Type B pancreatic cell (in vitro differentiated cells): ENCODE measurements at places on chromosomes 1 and 21.

GRCh38 chr1:210796421-210796820 is 337.5 kb downstream of the KCNH1 start:
- no peak for DNase-seq
- no peaks in the 10 kb centered on the region for H3K4me1 ChIP-seq
- H3K27ac ChIP-seq: no peak overlapping the region
- H3K4me3 ChIP-seq: no peak overlapping the region

GRCh38 chr1:110053552-110054428 is 16.7 kb downstream of the ALX3 start:
- no peak for DNase-seq
- H3K36me3 ChIP-seq: peaks cover 31% of the 10 kb centered on the region
- no peak overlapping the region for H3K4me3 ChIP-seq
- H3K27ac ChIP-seq: no peak overlapping the region

GRCh38 chr1:79353224-79353623 is 346.7 kb upstream of the ADGRL4 start:
- H3K27ac ChIP-seq: no peak overlapping the region
- H3K4me3 ChIP-seq: no peak overlapping the region
- peaks cover 5% of the 10 kb centered on the region for H3K4me1 ChIP-seq
- DNase-seq: no peak
- peaks cover 7% of the 10 kb centered on the region for H3K27me3 ChIP-seq
- H3K36me3 ChIP-seq: no peaks in the 10 kb centered on the region

GRCh38 chr1:241542199-241542907 is 10.2 kb downstream of the KMO start:
- no peaks in the 10 kb centered on the region for H3K27me3 ChIP-seq
- H3K27ac ChIP-seq: peak overlapping the region; percentile 50
- DNase-seq: no peak
- no peaks in the 10 kb centered on the region for H3K36me3 ChIP-seq

DNA sequence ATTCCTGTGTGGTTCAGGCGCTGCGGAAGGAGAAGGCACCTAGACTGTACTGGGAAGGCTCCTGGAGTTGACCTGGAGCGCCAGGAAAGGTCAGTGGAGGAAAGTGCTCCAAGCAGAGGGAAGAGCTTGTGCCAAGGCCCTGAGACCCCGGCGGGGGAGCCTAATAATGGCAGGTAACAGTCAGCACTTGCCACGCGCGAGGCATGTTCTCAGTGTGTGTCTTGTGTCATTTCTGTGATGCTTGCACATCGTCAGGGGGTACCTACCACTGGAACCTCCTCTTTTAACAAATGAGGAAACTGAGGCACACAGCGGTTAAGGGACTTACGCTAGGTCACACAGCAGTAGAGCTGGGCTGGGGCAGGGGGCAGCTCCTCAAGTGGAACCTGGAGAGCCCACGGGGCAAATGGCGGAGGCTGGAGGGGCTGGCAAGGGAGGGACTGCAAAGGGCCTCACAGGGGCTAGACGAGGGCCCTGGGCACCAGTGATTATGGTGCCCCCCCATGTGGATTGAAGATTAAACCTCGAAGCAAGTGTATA is 976 bp upstream of the BMP8B start:
- no peaks in the 10 kb centered on the region for H3K36me3 ChIP-seq
- H3K4me3 ChIP-seq: peak overlapping the region; percentile 84
- no peak for DNase-seq
- no peak overlapping the region for H3K27ac ChIP-seq
- H3K27me3 ChIP-seq: peaks cover 67% of the 10 kb centered on the region
- H3K4me1 ChIP-seq: no peaks in the 10 kb centered on the region

- no peak for DNase-seq
- peaks cover 56% of the 10 kb centered on the region for H3K4me1 ChIP-seq
- no peak overlapping the region for H3K4me3 ChIP-seq
- peak overlapping the region; percentile 91 for H3K27ac ChIP-seq
Measured at GRCh38 chr1:54272134-54272533, 72.2 kb downstream of the MRPL37 start.

- DNase-seq: no peak
- H3K4me1 ChIP-seq: peaks cover 41% of the 10 kb centered on the region
- H3K4me3 ChIP-seq: peak overlapping the region; percentile 98
- H3K27ac ChIP-seq: peak overlapping the region; percentile 94
- peaks cover 38% of the 10 kb centered on the region for H3K27me3 ChIP-seq
- peaks cover 7% of the 10 kb centered on the region for H3K36me3 ChIP-seq
Measured at GRCh38 chr1:31413405-31414001, 490 bp downstream of the SERINC2 start.

DNA sequence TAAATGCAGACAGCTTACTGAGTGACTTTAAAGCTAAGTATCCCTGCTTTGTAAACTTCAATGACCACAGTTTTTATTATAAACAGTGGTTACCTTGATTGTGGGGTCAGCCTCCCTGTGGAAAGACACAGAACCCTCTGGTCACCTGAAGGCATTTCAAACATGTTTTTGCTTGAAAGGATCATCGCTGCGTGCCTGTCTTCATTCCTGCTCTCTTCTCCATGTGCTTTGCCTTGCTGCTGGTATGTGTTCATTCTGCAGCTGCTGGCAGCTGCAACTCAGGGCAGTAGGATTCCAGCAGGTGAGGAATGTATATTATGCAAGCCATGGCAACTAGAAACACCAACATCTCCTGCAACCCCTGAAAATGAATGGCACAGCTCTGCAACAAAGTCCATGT is 81.0 kb upstream of the VAV3 start:
- H3K27me3 ChIP-seq: peaks cover 10% of the 10 kb centered on the region
- H3K4me3 ChIP-seq: peak overlapping the region; percentile 0
- H3K27ac ChIP-seq: peak overlapping the region; percentile 1
- DNase-seq: no peak
- peaks cover 22% of the 10 kb centered on the region for H3K4me1 ChIP-seq
- H3K36me3 ChIP-seq: no peaks in the 10 kb centered on the region

- H3K27me3 ChIP-seq: no peaks in the 10 kb centered on the region
- H3K4me1 ChIP-seq: peaks cover 50% of the 10 kb centered on the region
- H3K27ac ChIP-seq: no peak overlapping the region
- no peaks in the 10 kb centered on the region for H3K36me3 ChIP-seq
- no peak overlapping the region for H3K4me3 ChIP-seq
Measured at GRCh38 chr1:94067196-94067595, 53.8 kb downstream of the ABCA4 start.

GRCh38 chr1:184770181-184770979 is 15.7 kb upstream of the EDEM3 start:
- DNase-seq: no peak
- peaks cover 6% of the 10 kb centered on the region for H3K27me3 ChIP-seq
- H3K36me3 ChIP-seq: no peaks in the 10 kb centered on the region
- H3K27ac ChIP-seq: no peak overlapping the region

DNA sequence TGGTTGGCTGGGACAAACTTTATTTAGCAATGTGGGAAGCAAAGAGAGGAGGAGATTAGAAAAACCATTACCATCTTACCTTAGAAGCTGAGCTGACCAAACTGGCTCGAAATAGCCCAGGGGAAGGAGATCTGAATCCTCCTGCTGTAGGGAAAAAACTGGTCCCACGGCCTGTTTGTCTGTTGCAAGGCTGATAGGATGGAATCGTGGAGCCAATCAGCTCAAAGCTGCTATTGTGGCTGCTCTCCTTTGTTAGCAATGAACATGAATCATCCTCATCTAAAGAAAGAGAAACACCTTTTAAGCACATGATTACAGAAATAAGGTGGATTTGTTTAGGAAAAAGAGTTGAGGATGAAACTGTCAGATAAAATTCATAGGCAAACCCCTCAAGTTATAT is 21.5 kb downstream of the CLSPN start:
- no peak overlapping the region for H3K4me3 ChIP-seq
- no peaks in the 10 kb centered on the region for H3K27me3 ChIP-seq
- H3K36me3 ChIP-seq: peaks cover 22% of the 10 kb centered on the region
- peak overlapping the region; percentile 9 for H3K27ac ChIP-seq
- no peaks in the 10 kb centered on the region for H3K4me1 ChIP-seq

DNA sequence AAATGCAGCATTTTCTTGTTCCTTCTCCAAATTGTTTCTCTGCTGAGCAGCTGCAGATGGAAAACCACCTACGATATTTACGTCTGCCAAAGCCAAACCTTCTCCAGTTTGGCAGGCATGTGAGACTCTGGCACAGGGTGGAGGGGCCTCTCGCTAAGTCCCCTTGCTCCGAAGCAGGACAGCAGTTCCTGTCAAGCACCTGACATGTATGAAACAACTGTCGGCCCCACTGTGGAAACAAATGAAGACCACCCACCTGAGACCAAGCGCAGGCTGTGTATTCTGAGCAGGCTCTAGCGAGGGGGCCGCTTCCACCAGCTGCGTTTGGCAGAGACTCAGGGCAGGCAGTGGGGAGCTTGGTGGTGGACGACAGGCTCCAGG is 74.7 kb downstream of the RIPK4 start:
- H3K36me3 ChIP-seq: no peaks in the 10 kb centered on the region
- DNase-seq: no peak
- H3K27ac ChIP-seq: no peak overlapping the region
- H3K4me1 ChIP-seq: peaks cover 7% of the 10 kb centered on the region

GRCh38 chr1:231206856-231207255 is 34.2 kb upstream of the GNPAT start:
- no peak overlapping the region for H3K27ac ChIP-seq
- no peak overlapping the region for H3K4me3 ChIP-seq
- H3K4me1 ChIP-seq: peaks cover 5% of the 10 kb centered on the region

GRCh38 chr1:152495066-152495675 is 15.4 kb upstream of the LCE5A start:
- no peak for DNase-seq
- H3K36me3 ChIP-seq: no peaks in the 10 kb centered on the region
- H3K4me3 ChIP-seq: no peak overlapping the region
- H3K4me1 ChIP-seq: no peaks in the 10 kb centered on the region
- H3K27me3 ChIP-seq: no peaks in the 10 kb centered on the region

- no peaks in the 10 kb centered on the region for H3K36me3 ChIP-seq
- H3K4me1 ChIP-seq: peaks cover 5% of the 10 kb centered on the region
- no peak overlapping the region for H3K4me3 ChIP-seq
- no peak overlapping the region for H3K27ac ChIP-seq
Measured at GRCh38 chr1:55053265-55053954, 14.1 kb downstream of the PCSK9 start.

DNA sequence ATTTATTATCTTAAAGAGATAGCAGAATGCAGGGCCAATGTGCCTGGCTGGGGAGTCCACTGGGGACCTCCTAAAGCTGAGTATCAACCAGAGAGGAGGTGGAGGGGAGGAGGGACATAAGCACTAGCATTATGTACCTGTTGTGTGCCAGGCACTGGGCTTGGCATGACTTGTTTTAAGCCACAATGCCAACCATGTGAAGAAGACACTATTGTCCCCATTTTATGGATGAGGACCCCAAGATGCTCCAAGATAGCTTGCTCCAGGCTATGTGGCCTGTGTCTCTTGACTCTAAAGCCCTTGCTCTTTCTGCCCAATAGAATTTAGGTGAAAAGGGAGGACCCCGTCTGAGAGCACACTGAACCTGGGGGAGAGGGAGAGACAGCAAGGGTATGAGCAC is 111.3 kb downstream of the GLIS1 start:
- H3K36me3 ChIP-seq: no peaks in the 10 kb centered on the region
- no peak overlapping the region for H3K4me3 ChIP-seq
- peak; percentile 11 for DNase-seq
- H3K4me1 ChIP-seq: peaks cover 14% of the 10 kb centered on the region

DNA sequence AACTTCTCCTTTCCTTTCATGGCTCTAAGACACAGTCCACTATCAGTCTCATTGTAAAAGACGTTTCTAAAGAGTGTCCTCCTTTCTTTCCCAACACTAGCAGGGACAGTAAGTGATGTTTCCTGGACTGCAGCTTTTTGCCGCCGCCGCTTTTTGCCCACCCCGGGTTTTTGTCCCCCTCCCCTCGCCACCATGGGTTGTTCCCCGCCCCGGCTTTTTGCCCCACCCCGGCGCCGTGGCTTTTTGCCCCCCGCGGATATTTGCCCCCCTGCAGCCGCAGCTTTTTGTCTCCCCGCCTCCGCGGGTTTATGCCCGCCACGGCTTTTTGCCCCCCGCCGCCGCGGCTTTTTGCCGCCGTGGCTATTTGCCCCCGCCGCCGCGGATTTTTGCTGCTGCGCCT is 95.2 kb downstream of the TPTE start:
- H3K4me1 ChIP-seq: no peaks in the 10 kb centered on the region
- no peak overlapping the region for H3K27ac ChIP-seq
- H3K4me3 ChIP-seq: no peak overlapping the region
- no peaks in the 10 kb centered on the region for H3K36me3 ChIP-seq
- no peaks in the 10 kb centered on the region for H3K27me3 ChIP-seq

- H3K36me3 ChIP-seq: no peaks in the 10 kb centered on the region
- H3K4me3 ChIP-seq: no peak overlapping the region
- DNase-seq: no peak
- no peaks in the 10 kb centered on the region for H3K27me3 ChIP-seq
- peaks cover 7% of the 10 kb centered on the region for H3K4me1 ChIP-seq
- H3K27ac ChIP-seq: no peak overlapping the region
Measured at GRCh38 chr1:4755301-4755845, 101.0 kb downstream of the AJAP1 start.

GRCh38 chr21:15326032-15326867 is 261.4 kb upstream of the NRIP1 start:
- no peak for DNase-seq
- no peaks in the 10 kb centered on the region for H3K36me3 ChIP-seq
- H3K27me3 ChIP-seq: no peaks in the 10 kb centered on the region

DNA sequence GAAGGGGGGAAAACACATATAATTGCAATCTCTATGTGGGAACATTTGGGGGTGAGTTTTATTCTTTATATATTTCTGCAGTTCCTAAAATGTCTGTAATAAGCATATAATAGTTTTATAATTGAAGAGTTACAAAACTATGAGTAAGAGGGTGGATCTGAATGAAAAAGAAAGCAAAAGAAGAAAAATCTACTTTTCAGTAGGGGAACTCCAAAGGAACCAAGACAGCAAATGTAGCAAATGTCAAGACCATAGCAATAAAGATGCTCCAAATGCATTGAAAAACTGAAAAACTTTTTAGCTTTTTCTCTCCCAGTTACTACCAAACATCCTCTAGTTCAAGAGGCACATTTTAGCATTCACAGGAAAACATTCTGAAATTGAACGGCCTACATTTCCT is 434.8 kb downstream of the LMO4 start:
- H3K27ac ChIP-seq: no peak overlapping the region
- DNase-seq: no peak
- no peaks in the 10 kb centered on the region for H3K27me3 ChIP-seq
- H3K4me3 ChIP-seq: no peak overlapping the region
